ENCODE measurements at places on chromosomes 2 and 18.
A peak's percentile ranks its signal among the peaks of the same experiment; 100 is the strongest.

DNA sequence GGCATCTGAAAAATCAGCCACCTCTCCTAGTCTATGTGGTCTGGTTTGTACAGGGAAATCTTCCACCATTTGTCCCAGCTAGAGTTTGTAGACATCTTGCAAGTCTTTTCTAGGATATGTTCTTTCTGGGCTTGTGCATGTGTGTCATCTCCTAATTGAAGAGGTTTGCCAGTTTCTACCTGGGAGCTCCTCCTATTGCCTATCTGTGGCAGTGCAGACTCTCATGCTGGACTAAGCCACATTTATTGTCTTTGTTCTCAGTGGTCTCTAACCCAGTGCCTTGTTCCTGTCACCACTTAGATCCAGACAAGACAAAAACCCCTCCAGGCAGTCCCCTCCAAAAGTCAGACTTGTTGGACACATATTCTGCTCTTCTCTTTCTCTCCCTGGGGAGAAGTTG lies 72.0 kb upstream of the MRPS9 start:
- no peak for DNase-seq

GRCh38 chr18:76216096-76216495 lies 278.9 kb downstream of the ZNF516 start:
- no peak for DNase-seq

- DNase-seq = no peak
These were observed 298.6 kb upstream of the CDH20 start for GRCh38 chr18:61034580-61034979.

DNA sequence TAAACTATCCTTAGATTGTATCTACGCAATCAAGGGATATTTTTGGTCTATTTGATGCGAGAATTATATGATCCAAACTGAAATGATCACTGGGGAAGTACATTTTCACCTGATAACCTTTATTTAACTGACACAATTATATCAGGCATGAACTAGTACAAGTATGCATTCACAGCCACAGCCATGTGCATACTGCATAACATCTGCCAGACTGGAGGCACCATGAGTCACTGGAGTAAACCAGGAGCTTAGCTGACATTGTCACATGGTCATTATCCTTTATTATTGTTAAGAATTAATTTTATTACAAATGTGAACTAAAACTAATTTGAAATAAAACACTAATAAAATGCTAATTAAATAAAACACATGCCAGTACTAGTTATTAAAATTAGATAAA lies 1127.1 kb downstream of the DPP10 start:
- no peak for DNase-seq

- DNase-seq = no peak
These were observed 91.7 kb upstream of the MMADHC start for GRCh38 chr2:149679286-149679685.

- no peak for DNase-seq
These were observed 95.2 kb downstream of the TFCP2L1 start for GRCh38 chr2:121189661-121190381.

DNA sequence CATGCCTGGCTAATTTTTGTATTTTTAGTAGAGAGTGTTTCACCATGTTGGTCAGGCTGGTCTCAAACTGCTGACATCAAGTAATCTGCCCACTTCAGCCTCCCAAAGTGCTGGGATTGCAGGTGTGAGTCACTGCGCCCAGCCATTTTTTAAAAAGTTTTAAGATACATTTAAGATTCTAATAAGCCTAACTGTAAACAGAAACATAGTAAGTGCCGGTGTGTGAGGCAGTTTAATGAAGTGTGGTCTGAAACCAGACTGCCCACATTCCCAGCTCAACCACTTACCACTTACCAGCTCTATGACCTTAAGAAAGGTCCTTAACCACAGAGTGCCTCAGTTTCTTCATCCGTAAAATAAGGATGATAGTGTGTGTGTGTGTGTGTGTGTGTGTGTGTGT lies 42.4 kb downstream of the TMEM237 start:
- DNase-seq = no peak

GRCh38 chr2:94753466-94753998 lies 117.7 kb upstream of the TEKT4 start:
- no peak for DNase-seq

DNA sequence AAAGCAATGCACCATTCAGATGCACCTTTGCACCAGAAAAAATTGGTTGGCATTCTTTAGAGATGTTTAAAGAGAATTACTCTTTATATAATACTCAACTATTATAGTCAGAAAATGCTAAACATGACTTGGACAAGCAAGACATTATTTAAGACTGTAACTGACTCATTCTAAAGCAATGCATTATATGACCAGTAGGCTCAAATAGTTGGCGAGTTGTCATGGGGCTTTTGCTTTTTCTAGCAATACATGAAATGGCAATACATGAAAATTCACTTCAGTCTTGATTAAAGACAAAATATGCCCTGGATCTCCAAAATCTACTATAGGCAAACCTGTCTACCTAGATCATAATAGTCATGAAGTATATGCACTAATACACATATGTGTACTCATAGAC lies 216.9 kb upstream of the VWC2L start:
- no peak for DNase-seq

DNA sequence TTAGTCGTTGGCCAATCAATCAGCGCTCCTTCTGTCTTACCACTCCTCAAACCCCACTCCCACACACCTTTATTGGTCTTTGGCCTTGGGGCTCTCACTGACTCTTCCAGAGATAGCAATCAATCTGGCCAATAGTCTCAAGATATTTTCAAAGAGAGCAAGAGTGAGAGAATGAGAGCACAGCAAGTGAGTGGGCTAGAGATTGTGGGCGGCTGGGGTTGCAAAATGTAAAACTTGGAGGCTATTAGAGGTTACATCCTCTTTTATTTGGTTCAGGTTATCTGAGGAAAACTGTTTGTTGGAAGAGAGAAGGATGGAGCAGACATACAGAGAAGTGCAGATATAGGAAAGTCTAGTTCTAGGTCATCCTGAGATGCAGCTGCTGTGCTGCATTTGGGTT lies 32.8 kb downstream of the TACR1 start:
- DNase-seq = no peak

GRCh38 chr2:17600556-17601204 lies 60.2 kb downstream of the VSNL1 start:
- DNase-seq = no peak

- peak; percentile 46 for DNase-seq
These were observed 1.3 kb upstream of the PRKCE start for GRCh38 chr2:45649858-45650811.

- DNase-seq = no peak
These were observed 27.3 kb upstream of the METAP1D start for GRCh38 chr2:171972329-171972982.

DNA sequence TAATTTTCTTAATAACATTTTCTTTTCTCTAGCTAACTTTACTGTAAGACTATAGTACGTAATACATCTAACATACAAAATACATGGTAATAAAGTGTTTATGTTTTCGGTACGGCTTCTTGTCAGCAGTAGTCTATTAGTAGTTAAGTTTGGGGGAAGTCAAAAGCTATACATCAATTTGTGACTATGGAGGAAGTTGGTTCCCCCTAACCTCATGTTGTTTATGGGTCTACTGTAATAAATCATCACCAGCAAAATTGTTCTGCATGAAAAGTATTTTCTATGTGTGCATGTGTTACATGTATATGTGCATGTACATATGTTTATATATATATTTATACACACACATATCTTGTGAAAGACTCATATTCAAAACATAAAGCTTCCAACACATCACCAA lies 303.0 kb downstream of the TRIB2 start:
- no peak for DNase-seq

GRCh38 chr2:100105678-100106054 lies 36.7 kb downstream of the AFF3 start:
- DNase-seq = no peak

DNA sequence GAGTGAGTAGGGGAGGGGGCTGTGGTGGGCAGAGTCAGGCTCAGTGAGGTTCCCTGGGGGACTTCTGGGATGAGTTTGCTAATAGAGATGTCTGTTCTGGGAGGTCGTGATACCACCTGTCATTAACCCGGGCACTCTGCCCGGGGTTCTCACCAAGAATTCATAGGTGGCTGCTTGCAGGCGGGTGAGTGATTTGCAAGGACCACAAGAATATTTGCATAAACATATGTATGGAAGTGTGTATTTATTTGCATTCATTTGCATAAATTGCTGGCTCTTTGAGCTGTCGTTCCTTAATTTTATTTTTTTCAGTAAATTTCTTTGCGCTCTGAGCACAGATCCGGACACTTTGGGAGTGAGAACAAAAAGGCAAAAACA lies 260.0 kb downstream of the ATAD2B start:
- DNase-seq = no peak

- DNase-seq = no peak
These were observed 328.2 kb downstream of the GBX2 start for GRCh38 chr2:235839974-235840373.

DNA sequence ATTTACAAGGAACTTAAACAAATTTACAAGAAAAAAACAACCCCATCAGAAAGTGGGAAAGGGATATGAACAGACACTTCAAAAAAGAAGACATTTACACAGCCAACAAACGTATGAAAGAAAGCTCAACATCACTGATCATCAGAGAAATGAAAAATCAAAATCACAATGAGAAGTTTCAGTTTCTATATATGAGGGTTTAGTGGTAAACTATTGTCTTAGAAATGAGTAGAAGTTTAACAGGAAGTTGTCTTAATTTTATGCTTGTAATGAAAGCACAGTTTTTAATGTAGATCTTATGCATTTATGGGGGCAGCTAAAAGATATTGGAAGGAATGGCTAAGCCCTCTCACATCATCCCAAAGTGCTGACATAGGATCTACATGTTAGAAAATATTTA lies 325.4 kb downstream of the ERBB4 start:
- no peak for DNase-seq

DNA sequence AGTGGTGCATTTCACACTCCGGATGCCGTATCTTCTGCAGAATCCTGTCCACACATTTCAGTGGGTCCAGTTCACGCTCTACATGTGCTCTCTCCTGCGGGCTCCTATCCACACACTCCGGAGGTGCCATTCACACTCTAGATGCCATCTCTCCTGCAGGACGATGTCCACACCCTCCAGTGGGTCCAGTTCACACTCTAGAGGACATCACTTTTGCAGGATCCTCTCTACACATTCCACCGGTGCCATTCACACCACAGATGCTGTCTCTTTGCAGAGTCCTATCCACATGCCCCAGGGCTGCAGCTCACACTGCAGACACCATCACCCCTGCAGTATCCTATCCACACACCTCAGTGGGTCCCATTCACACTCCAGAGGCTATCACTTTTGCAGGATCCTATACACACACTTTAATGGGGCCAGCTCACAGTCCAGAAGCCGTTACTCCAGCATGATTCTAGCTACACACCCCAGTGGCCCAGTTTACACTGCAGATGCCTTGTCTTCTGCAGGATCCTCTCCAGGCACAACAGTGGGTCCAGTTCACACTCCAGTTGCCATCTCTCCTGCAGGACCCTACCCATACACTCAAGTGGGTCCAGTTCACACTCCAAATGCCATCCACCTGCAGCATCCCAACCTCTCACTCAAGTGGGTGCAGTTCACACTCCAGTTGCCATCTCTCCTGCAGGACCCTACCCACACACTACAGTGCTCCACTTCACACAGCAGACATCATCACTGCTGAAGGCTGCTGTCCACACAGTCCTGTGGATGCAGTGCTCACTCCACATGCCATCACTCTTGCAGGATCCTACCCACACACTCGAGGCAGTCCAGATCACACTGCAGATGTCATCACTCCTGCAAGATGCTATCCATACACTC lies 2.1 kb upstream of the PXDN start:
- DNase-seq = no peak

- DNase-seq = no peak
These were observed 34.0 kb downstream of the LOXHD1 start for GRCh38 chr18:46622999-46623398.

- no peak for DNase-seq
These were observed 109.1 kb downstream of the HDAC4 start for GRCh38 chr2:239291475-239292350.

- DNase-seq = no peak
These were observed 94.7 kb upstream of the SLC8A1 start for GRCh38 chr2:40546439-40547191.

GRCh38 chr2:1965726-1966125 lies 221.4 kb upstream of the PXDN start:
- DNase-seq = no peak

DNA sequence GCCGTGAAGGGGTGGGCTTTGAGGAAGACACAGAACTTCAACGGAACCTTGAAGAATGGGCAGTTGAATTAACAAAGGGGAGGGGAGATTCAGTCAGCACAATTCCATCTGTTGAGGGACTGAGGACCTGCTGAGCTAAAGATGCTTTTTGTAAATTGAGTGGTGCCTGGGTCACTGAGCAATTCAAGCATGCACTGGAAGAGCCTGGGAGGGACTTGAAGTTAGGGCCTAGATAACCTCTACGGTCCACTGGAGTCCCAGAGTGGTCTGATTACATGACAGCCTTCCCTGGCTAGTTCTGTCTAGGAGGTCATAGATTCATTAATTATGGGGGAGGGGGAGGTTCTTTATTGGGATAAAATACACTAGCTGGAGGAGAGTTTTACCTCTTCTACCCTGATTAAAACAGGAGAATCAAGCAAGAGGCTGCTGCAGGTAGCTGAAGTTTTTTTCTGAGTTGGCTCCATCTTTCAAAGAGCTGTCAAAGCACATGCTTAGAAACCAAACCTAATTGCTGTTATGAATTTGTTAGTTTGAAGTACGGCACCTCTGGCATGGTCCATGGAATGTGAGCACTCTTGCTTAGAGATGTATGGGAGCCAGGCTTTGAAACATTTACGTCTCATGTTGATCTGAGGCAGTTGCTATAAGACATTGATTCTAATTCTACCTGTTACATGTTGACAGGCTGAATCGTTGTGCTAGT lies 290.2 kb downstream of the PRKCE start:
- DNase-seq = no peak

DNA sequence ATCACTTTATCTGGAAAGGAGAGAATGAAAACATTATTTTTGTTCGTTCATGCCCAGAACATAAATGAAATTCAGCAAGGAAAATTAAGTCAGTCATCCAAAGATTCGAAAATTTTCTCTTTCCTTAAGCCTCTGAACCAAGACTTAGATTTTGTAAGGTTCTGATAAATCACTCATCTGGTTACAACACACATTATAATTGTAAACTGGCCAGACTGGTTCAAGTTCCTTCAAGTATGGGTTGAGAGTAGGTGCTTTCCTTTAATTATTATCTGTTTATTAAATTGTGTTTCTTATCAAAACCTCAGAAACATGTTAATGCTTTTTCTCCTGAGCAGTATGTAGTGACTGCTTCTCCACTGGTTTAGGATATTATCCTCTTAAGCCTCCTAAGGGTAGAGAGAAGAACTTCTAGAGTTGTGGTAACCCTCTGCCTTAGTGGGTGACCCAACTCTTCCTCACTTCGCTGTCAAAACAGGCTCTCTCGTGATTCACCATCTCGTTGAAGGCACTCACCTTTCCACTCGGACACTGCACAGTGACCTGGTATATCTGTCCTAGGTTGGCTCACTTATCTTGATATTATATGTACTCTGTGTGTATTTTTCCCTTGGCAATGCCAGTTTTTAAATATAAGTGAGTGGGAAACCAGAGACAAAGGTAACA lies 325.9 kb downstream of the PAX3 start:
- DNase-seq = no peak
